ENCODE measurements at places on chromosomes 6 and 20. TPM values are rescaled to one million over a fixed set of nuclear protein-coding genes. Genes with fewer than 3 reads are reported as not detected.

Gene LTB
- total RNA-seq = not detected

Gene C20orf141
- not detected for total RNA-seq

Gene TAAR6
- not detected for total RNA-seq

Gene PSORS1C2
- not detected for total RNA-seq

Gene SPATA25
- 4.1 TPM for total RNA-seq

Gene HBS1L
- 125 TPM for total RNA-seq

Gene STK35
- total RNA-seq = 16.4 TPM

Gene BEND6
- 14.1 TPM for total RNA-seq

Gene UBR2
- total RNA-seq = 16.8 TPM

Gene SAMD10
- total RNA-seq = 1.2 TPM

Gene SPTLC3
- total RNA-seq = 37.4 TPM

Gene IL17A
- total RNA-seq = not detected

Gene ELOVL2
- 0.06 TPM for total RNA-seq

Gene NEDD9
- total RNA-seq = 6.3 TPM

Gene PRSS16
- not detected for total RNA-seq

Gene RREB1
- total RNA-seq = 11.5 TPM

Gene NAA20
- 59.8 TPM for total RNA-seq

Gene SDCBP2
- total RNA-seq = 2.9 TPM

Gene LINC00237
- total RNA-seq = not detected

Gene ENPP4
- total RNA-seq = 1.9 TPM

Gene BANF2
- total RNA-seq = not detected

Gene CLIC5
- not detected for total RNA-seq

Gene TNXB
- total RNA-seq = under 0.01 TPM

Gene BTNL2
- not detected for total RNA-seq

Gene PRKN
- 2.4 TPM for total RNA-seq

Gene MAN1A1
- total RNA-seq = 104 TPM

Gene OXT
- total RNA-seq = not detected

Gene GMPR
- 4.9 TPM for total RNA-seq

Gene GRIK2
- 6.2 TPM for total RNA-seq

Gene WFDC12
- total RNA-seq = not detected

Gene B3GAT2
- under 0.01 TPM for total RNA-seq

Gene RNF39
- not detected for total RNA-seq

Gene IL17F
- total RNA-seq = not detected

Gene LHFPL5
- total RNA-seq = 0.17 TPM

Gene ARMH2
- total RNA-seq = not detected
